ENCODE measurements at places on chromosomes 4 and X. TPM values are rescaled to one million over a fixed set of nuclear protein-coding genes. Genes with fewer than 3 reads are reported as not detected.

The DUX4 gene
- polyA plus RNA-seq = not detected

The PNCK gene
- polyA plus RNA-seq = 14.9 TPM

The ACOT9 gene
- 27.8 TPM for polyA plus RNA-seq

The ARHGAP36 gene
- not detected for polyA plus RNA-seq

The NSUN7 gene
- 3.4 TPM for polyA plus RNA-seq

The BEND2 gene
- polyA plus RNA-seq = not detected

The GLRA2 gene
- not detected for polyA plus RNA-seq

Data from stomach (tissue), 19 donors.